ENCODE measurements at places on chromosomes 13 and 19.
A peak's percentile ranks its signal among the peaks of the same experiment; 100 is the strongest.

- no peak for DNase-seq
Observed at GRCh38 chr13:83281654-83282053, 600.6 kb downstream of the SLITRK1 start.

GRCh38 chr19:1837625-1838105, 10.6 kb downstream of the REXO1 start:
- no peak for DNase-seq

DNA sequence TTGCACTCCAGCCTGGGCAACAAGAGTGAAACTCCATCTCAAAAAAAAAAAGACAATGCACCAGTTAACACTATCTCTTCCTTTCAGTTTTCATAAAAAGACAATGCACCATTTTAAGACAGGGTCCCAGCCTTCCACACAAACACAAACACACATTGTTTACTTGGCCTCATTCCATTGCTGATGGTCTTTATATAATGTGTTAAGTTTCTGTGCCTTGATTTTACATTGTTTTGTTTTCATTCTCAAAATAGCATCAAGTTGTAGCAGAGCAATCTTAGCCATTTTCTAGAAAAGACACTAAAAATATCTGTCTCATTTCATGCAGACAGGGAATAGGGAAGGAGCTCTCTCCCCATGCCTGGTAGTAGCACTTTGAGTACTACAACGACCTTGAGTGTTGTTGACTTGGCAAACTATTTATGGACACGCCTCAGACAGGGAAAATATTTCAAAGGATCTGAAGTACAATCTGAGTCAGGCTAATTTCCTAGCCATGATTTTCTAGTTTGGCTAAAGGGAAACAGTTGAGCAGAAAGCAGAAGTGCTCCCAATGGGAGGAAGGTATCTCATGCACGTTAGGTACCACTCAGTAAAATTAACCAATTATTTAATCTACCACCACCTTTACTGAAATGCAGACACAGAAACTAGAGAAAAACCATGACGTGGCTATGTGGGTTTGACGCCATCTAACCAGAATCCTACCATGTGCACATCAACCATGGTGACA, 120.6 kb downstream of the ABCC4 start:
- DNase-seq = no peak

DNA sequence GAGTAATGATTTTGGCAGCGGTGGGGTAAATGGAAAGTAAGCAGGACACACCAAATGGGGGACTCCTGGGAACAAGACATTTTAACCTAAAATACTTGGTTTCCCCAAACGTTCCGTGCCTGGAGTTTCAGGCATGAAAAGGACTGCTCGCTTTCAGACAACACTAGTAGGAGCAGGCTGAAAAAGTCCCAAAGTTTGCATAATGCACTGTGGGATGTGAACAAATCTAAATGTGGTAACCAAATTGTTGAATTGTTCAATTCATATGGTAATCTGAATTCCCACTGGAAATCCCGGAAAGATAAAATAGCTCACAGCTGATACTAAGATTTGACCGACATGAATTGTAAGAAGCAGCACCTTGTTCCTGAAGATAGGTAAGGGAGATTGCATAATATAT, 467.2 kb upstream of the ARGLU1 start:
- no peak for DNase-seq

DNA sequence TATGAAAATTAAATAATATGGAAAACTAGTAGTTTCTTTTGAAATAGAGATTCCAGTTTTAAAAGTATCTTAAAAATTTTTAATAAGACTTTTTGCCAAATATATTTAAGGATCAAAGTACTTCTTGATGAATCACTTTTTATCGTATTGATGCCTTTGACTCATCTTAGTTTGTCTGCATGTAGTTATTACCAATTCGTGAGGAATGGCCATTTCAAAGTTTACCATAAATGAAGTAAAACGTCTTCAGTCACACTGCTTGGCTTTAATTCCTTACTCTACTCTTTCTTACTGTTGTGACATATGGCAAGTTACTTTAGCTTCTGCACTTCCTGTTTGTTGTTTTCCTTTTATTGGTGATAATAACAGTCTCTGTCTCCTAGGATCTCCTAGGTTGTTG, 38.3 kb downstream of the NDFIP2 start:
- DNase-seq = no peak

DNA sequence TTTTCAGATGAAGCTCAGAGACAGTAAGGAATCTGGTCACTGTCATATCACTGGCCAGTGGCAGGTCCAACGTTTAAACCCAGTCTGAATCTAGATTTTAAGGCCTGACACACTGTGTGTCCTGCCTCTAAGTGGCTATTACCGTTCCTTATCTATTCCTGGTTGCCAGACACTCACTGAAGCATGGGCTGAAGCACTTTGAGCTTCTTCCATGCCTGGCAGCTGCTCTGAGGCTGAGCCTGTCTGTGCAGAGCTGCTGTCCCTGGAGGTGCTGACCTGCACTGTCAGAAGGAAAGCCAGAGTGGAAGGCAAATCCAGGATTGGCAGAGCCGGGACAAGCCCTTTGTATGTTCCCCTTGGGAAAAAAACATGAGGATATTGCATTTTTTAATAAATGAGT, 109.2 kb upstream of the SLC7A1 start:
- DNase-seq = no peak

DNA sequence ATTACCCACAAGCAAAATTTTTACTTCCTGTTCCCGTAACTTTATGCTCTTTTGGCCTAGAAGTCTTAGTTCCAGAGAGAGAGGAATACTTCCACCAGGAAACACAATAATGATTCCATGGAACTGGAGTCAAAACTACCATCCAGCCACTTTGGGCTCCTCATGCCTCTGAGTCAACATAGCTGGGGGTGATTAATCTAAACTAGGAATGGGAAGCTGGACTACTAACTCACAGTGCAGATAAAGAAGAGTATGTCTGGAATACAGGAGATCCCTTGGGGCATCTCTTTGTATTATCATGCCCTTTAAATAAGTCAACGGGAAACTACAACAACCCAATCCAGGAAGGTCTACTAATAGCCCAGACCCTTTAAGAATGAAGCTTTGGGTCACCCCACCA, 8.9 kb upstream of the ELF1 start:
- DNase-seq = no peak

DNA sequence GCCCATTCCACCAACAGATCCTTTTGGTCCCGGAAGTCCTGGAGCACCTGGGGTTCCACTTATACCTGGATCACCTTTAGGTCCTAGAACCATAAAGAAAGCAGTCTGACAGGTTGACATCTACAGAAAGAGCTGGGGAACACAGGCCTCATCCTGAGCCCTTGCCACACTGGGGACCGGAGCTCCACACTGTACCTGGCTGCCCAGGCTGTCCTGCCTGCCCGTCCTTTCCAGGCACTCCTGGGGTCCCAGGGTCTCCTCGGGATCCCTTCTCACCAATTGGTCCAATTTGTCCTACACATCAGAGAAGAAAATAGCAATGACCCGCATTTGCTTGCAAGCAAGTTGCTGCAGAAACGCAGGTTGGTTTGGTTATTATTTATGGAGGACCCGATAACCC, 130.5 kb downstream of the COL4A1 start:
- no peak for DNase-seq

DNA sequence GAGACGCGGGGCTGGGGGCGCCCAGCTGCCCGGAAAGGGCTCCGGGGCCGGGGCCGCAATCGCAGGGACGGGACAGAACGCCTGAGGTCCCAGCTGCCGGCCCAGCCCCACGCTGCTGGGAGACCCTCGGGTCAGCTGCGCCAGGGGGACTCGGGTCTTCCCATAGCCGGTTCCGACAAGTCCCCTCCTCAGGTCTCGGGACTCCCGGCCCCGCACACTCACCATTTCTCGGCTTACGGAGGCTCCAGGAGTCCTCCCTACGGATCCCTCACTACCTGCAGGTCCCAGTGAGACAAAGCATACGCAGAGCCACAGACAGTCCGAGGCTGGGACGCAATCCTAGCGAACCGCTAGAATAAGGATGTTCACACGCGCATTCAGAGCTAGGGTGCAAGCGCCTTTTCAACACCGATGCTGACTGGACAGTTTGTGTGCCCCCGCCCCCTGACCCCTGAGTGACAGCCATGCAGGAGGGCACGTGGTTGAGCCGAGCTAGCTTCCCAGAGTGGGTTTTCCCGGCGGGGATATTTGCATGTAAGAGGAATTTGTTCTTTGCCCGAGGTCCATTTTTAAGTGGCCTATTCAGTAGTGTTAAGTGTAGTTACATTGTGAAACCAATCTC, 13.6 kb downstream of the ZNF490 start:
- no peak for DNase-seq

GRCh38 chr13:62357887-62358645, 942.4 kb upstream of the PCDH20 start:
- peak; percentile 51 for DNase-seq

DNA sequence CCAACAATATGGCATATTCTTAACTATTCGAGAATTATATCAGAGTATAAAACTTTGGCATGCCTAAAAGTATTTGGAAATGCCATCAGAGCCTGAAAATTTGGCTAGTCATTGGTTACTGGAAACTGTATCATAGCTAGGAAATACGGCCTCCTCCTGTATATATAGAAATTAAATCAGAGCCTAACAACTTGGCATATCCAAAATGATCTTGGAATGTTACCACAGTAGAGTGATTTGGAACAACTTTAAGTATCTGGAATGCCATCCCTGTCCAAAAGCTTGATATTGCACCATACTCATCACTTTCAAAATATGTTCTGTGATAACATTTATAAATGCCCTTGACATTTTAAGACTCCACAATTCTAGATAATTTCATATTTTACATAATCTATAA, 335.8 kb downstream of the SLITRK1 start:
- no peak for DNase-seq
